ENCODE measurements at places on chromosomes 3 and 15.

- no peak for DNase-seq
Measured at GRCh38 chr3:24578951-24579421, 84.3 kb upstream of the THRB start.

DNA sequence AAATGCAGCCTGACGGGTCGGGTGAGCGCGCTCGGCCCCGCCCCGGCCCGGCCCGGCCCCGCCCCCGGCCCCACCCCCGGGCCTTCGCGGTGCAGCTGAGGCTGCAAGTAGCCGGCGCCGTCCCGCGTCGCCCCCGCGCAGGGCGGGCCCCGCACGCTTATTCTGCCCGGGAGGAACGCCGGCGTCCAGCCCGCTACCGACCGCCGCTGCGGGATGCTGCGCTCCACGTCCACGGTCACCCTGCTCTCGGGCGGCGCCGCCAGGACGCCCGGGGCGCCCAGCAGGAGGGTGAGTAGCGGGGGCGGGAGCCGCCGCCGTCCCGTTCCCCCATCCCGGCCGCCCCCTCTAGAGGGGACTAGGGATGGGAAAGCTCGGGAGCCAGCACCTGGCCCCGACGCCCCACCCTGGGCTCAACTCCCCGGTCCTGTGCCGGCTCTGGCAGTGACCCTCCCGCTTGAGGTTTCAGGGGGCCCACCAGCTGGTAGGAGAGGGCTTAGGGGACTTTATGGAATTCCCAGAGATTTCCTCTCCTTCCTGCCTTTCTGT is at the start of gene MYZAP:
Gene MYZAP, plus strand, starts transcription at position 83 of the 546 bp plus-strand sequence. Its CDS starts 131 bp downstream, at position 214.
- DNase-seq: no peak

GRCh38 chr3:15903759-15904720 is 106.3 kb upstream of the ANKRD28 start:
- no peak for DNase-seq

DNA sequence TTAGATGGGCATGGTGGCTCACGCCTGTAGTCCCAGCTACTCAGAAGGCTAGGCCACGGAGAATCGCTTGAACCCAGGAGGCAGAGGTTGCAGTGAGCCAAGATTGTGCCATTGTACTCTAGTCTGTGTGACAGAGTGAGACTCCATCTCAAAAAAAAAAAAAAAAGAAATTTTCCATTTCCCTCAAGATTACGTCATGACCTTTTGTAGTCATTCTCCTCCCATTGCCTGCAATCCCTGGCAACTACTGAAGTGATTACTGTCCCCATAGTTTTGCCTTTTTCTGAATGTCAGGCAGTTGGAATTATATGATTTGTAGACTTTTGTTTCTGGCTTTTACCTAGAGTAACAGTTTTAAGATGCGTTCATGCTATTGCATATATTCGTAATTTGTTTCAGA is 28.0 kb downstream of the WDR76 start:
- no peak for DNase-seq

All from brain microvascular endothelial cell (primary cell).